ENCODE measurements at places on chromosomes 7 and 10.

- H3K4me3 ChIP-seq = peak overlapping the region; percentile 17
- H3K4me1 ChIP-seq = peaks cover 78% of the 10 kb centered on the region
- no peaks in the 10 kb centered on the region for H3K27me3 ChIP-seq
- peak overlapping the region; percentile 86 for H3K27ac ChIP-seq
- no peaks in the 10 kb centered on the region for H3K36me3 ChIP-seq
- no peak for DNase-seq
Observed at GRCh38 chr7:6268907-6269306, 3.5 kb downstream of the CYTH3 start.

- H3K27me3 ChIP-seq = no peaks in the 10 kb centered on the region
- H3K27ac ChIP-seq = no peak overlapping the region
- peaks cover 46% of the 10 kb centered on the region for H3K4me1 ChIP-seq
- no peak overlapping the region for H3K4me3 ChIP-seq
- H3K36me3 ChIP-seq = no peaks in the 10 kb centered on the region
- no peak for DNase-seq
Observed at GRCh38 chr10:3831608-3832007, 46.6 kb upstream of the KLF6 start.

DNA sequence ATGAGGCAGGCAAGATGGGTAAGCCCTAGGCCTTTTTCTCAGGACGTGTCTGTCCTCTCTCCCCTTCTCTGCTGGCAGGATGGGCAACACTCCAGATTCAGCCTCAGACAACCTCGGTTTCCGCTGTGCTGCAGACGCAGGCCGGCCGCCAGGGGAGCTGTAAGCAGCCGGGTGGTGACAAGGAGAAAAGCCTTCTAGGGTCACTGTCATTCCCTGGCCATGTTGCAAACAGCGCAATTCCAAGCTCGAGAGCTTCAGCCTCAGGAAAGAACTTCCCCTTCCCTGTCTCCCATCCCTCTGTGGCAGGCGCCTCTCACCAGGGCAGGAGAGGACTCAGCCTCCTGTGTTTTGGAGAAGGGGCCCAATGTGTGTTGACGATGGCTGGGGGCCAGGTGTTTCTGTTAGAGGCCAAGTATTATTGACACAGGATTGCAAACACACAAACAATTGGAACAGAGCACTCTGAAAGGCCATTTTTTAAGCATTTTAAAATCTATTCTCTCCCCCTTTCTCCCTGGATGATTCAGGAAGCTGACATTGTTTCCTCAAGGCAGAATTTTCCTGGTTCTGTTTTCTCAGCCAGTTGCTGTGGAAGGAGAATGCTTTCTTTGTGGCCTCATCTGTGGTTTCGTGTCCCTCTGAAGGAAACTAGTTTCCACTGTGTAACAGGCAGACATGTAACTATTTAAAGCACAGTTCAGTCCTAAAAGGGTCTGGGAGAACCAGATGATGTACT lies 13.1 kb downstream of the PHKG1 start:
- H3K4me3 ChIP-seq = peak overlapping the region; percentile 23
- H3K4me1 ChIP-seq = peaks cover 60% of the 10 kb centered on the region
- H3K36me3 ChIP-seq = peaks cover 25% of the 10 kb centered on the region
- H3K27ac ChIP-seq = peak overlapping the region; percentile 95
- peak; percentile 86 for DNase-seq

DNA sequence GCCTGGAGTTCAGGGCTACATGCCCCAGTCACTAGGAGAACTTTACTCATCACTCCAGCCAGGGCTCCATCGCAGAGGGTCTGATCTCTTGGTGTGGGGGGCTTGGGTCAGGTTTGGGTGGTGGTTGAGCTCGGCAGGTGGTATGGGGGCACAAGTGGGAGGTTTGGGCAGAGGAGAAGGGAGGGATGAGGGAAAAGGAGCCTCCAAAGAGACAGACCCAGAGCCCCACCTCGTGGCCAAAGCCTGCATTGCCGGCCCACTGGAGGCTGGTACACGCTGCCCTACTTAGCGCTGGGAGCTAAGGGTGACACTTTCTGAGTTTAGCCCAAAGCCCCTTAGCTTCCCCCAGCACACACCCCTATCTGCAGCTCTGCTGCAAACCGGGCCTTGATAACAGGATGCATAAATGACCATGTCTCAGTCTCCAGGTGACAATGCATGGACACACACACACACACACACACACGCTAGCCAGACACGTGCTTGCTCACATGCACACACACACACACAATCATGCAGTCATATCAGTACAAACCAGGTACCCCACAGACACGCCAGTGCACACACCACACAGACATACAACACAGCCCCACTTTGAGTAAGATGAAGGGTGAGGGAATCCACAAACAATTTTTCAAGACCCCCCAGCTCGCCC lies 14.7 kb downstream of the LZTS2 start:
- H3K27ac ChIP-seq = no peak overlapping the region
- DNase-seq = peak; percentile 86
- H3K4me1 ChIP-seq = peaks cover 39% of the 10 kb centered on the region
- no peak overlapping the region for H3K4me3 ChIP-seq

GRCh38 chr7:84193747-84194146 lies 842 bp downstream of the SEMA3A start:
- H3K27ac ChIP-seq = no peak overlapping the region
- H3K27me3 ChIP-seq = no peaks in the 10 kb centered on the region
- H3K36me3 ChIP-seq = no peaks in the 10 kb centered on the region
- peaks cover 22% of the 10 kb centered on the region for H3K4me1 ChIP-seq

GRCh38 chr7:27174874-27175625 lies 930 bp upstream of the HOXA10 start:
- peaks cover 100% of the 10 kb centered on the region for H3K27me3 ChIP-seq
- no peak overlapping the region for H3K27ac ChIP-seq
- no peaks in the 10 kb centered on the region for H3K36me3 ChIP-seq
- peaks cover 37% of the 10 kb centered on the region for H3K4me1 ChIP-seq
- peak; percentile 6 for DNase-seq

GRCh38 chr10:132415956-132416355 lies 19.0 kb downstream of the PWWP2B start:
- H3K27me3 ChIP-seq = no peaks in the 10 kb centered on the region
- DNase-seq = no peak
- H3K4me1 ChIP-seq = peaks cover 74% of the 10 kb centered on the region
- no peak overlapping the region for H3K27ac ChIP-seq
- H3K4me3 ChIP-seq = no peak overlapping the region
- no peaks in the 10 kb centered on the region for H3K36me3 ChIP-seq

All from left ventricle myocardium inferior (tissue), 1 donor.